Suppressor macrophage treated with lipopolysaccharide for 4 hours (primary cell): ENCODE measurements at places on chromosomes 7 and 10.

GRCh38 chr10:69130251-69130650, 6.3 kb downstream of the VPS26A start:
- peak; percentile 19 for DNase-seq

DNA sequence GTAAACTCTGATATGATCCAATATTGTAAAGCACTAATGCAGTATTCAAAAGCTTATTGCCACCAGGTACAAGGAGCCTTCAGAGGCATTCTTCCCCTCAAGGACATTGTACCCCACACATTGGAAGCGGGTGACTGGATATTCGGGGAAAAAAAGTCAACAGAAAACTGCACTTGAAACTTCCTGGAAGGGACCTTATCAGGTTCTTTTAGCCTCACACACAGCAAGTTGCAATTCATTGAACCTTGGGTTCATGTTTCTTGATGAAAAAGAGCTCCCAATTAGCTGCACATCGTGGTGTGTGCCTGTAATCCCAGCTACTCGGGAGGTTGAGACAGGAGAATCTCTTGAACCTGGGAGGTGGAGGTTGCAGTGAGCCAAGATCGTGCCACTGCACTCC, 16.4 kb upstream of the MICU1 start:
- no peak for DNase-seq

DNA sequence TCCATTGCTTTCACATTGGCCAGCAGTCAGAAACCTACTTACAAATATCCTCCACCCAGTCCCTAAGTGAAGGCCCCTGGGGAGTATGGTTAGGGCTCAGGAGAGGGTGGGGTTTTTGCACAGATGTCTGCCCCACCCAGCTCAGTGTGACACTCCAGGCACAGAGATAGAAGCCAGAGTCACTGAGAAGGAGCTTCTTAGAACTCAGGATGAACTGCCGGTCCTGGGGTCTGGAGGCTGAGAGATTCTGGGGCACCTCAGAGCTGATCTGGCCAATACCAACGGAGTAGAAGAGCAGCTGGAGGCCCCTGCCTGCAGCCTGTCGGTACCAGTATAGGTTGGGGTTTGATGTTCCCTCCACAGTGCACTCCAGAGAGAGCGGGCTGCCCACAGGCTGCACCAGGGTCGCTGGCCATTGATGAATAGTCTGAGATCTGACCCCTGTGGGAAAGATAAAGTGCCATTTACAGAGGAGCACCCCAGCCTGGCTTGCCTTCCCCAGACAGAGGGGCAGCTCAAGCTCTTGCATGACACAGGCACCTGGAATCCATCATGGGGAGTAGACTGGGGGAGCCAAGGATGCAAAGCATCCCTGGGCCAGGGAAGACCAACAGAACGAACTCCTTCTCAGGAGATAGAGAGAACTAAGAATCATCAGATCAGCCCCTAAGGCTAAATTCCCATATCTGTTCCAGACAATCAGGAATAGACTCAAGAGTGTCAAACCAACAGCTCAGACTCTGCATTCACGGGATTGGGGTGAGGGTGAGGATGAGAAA, 41.9 kb downstream of the PRSS2 start:
- DNase-seq = no peak

DNA sequence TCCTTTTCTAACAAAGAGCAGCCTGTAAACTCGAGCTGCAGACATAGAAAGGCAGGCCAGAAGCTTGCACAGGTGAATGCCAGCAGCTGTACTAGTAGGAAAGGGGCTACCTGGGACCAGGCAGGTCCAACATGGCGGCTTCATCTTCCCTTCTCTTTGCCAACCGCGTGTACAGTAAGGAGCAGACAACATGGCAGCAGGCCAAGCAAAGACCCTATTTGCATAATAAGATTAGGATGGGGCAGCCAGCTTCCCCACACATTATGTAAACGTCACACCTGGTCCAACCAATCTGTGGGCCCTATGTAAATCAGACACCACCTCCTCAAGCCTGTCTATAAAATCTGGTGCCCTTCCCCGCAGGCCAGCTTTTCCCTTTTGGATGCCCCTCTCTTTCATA, 1186.5 kb upstream of the AUTS2 start:
- no peak for DNase-seq

DNA sequence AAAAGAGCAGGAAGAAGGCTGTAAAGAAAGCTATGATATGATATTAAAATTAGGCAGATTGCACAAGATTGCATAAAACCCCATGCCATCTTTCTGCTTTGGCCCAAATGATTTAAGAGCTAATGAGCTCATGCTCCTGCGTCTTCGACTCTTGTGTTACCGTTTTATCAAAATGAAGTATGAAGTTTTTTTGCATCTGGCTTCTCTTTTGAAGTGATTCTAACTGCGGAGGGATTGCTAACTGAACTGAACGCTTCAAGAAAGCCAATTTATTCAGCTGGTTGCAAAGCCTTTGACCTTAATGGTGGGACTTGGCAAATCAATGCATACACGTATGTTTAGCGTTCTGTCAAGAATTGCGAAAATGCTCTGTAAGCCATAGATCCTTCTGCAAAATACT, 282.9 kb downstream of the TWIST1 start:
- DNase-seq = no peak

DNA sequence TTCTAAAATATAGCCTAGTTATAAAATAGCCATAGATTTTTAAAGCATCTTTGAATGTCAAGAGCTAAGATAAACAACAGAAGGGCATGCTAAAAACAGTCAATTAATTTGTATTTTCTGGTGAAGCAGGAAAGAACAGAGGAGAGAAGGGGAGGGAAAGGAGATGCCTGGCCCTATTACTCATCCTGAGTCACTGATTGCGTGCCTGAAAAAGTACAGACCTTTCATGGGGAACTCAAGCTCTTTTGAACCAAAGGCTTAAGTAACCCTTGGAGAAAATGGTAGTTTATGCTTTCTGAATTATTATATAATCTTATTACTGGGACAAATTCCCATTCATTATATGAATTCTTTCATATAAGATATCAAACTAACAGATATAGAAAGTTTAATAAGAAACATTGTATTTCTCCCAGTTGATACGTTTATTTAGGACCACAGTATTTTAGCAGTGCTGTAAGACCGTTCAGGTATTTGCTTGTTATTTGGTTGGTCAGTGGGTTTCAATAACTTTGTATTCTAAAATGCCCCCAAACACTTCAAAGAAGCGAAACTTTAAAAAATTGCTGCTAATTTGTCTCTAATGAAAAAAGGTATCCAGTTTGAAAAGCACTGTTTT, 151.3 kb downstream of the HGF start:
- DNase-seq = peak; percentile 42

- DNase-seq = no peak
Measured at GRCh38 chr10:53765311-53765710, 992.7 kb upstream of the MBL2 start.

GRCh38 chr10:23918090-23918723, 290.7 kb upstream of the KIAA1217 start:
- DNase-seq = no peak

DNA sequence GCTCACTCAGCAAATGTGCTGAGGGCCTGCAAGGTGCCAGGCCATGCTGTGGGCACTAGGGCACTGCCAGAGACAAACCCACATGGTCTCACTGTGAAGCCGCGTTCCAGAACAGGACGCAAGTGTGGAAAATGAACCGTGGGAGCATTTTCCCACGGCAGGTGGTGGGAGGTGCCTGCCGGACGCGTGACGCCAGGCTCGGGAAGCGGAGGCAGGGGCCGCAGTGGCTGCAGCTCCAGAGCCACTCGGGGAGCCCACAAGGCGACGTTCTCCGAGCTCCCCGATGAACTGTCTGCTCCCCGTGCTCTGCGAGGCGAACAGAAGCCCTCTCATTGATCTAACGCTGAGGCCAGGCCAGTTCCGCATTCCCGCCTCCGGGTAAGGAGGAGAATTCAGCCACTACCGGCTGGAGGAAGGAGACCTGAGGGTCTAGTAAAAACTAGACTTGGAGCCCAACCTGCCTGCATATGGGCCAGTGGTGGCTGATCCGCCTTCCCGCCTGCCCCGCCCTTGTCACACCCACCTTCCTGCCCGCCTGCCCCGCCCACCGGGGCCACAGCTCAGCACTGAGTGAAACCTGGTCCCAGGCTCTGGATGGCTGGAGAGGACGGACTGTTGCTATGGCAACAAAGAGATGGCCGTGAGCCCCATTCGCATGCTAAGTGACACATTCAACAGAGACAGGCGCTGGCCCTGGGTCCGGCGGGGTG, 13.1 kb downstream of the ADGRA1 start:
- DNase-seq = no peak

DNA sequence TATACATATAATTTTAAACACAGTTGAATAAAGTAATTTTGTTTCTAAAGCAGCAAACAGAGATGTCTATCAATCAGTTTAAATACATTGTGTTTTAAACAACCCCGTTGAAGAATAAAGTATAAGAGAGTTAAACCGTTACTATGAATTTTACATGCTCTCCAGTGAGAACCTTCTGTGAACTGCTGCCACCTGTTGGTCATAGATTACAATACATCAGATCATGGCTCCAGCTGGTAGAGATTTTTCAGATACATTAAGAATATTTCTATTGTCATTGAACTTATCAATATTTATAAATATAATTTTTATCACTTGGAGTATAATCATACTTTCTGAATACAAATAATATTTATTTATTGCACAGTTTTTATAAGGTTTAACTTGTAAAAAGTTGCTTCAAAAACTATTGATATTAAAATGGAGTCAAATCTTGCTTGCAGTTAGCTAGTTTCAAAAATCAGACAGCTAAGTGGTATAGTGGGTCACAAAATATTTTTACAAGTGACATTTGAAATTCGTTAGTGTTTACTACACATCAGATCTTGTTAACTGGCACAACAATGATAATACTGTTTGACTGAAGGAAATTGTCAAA, 561.2 kb upstream of the PHF14 start:
- peak; percentile 53 for DNase-seq

DNA sequence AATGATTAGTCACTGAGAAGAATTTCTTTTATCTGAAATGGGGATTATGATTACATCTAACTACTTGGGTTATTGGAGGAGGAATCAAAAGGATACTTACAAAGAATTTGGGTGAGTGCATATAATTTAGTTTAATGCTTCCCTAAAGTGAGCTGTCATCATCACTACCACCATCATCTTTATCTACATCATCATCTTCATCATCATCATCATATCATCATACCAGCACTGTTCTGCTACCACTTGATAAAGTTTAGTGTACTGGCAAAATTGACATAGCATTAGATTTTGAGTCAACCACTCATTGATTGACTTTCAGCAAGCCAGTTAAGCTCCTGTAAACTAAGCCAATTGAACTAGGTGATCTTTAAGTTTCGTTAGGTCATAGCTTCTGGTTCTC, 245.6 kb upstream of the DKK1 start:
- DNase-seq = no peak

DNA sequence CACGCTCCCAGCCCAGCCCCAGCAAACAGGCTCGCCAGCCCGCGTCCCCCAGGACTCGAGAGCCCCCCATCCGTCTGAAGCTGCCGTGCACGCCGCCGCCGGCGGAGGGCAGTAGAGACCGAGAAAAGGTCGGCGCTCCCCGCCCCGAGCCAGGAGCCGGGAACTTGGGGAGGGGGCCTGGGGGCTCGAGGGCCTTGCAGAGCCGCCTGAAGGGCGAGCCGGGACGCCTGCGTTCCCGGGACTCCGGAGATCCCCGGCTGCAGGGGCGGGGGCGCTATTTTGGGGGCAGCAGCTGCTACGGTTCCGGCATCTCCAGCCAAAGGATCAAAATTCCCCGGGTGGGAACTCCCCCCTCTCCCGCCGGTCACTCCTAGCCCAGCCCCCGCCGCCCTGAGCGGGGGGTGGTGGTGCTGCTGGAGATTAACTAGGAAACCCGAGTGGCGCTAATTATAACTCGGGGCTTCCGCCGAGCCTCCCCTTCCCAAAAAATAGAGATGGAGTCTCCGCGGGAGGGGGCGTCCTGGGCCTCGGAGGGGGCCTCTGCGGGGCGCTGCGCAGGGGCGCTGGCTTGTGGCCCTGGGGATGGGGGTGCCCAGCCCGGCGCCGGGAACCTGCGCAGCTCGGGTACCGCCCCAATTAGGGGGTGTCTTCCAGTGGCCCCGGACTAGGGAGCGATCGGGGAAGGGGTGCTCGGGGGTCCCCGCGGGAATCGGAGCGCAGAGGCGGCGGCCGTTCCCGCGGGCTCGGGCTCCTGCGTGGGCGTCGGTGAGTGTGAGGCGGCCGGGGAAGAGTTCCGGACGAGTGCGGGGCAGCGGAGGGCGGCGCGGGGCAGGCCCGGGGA, 608 bp downstream of the ACHE start:
- DNase-seq = peak; percentile 60

GRCh38 chr10:49625411-49625810, 11.6 kb downstream of the CHAT start:
- DNase-seq = no peak
